Activated T-cell treated with anti-CD3 and anti-CD28 coated beads, Interleukin-2, amount 50 U/mL, for 24 hours (primary cell): ENCODE measurements at places on chromosomes 5 and 9.

DNA sequence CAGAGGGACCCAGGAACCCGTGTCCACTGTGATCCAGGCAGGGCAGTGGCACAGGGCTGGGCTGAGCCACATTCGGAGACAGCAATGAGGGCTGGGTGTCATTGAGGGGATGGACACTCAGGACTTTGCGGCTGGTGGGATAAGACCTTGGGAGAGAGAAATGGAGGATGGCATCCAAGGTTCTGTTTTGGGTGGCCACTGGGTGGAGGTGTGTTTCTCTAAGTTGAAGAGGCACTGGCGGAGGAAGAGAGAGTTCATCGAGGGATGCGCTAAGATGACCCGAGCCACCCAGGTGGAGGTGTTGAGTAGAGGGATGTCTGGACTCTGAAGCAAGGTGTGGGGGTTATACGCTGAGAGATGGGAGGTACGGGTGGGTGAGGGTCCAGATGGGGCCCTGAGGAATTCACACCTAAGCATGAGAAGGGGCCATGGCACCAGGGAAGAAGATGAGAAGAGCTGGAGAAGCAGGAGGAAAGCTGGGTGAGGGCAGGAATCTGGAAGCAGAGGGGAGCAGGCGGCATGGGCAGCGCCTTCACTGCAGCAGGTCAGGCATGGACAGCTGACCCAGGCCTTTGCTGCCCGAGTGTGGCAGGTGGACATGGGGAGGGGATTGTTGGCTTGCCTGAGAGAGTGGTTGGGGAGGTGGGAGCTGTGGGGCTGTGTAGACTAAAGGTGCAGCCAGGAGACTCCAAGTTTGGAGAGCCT is 2.5 kb upstream of the SLC25A48 start:
- DNase-seq, result no peak

GRCh38 chr9:109468927-109469326 is 29.2 kb downstream of the PTPN3 start:
- no peak for DNase-seq

DNA sequence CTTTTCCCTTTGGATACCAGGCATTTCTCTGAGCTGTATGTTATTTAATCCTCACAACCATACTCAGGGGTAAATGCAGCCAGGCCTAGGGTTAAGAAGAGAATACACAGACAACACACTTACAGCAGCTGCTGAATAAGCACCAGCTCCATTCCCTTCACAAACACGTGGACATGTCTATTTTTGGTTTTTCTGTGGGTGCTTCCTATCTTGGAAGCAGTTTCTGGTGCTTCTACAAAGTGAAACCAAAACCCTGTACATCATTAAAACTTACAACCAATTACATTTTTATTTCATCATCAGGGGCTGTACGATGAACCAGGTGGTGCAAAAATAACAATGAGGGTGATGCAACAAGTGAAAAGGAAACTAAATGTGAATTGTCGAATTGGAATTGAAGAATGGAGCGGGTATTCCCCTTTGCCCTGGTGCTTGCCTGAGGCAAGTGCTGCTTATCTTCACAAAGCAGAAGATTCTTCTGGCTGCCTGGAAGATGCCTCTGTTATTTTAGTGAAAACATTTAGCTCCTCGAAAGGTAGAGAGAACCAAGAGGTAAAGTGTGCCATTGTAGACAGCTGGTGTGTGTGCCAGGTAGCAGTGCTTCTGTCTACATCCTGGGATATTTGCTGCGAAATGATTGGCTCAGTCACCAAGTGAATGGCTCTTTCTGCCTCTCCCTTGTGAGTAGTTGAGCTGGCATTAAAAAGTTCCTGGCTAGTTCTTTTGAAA is 18.6 kb upstream of the IFNB1 start:
- peak; percentile 42 for DNase-seq

DNA sequence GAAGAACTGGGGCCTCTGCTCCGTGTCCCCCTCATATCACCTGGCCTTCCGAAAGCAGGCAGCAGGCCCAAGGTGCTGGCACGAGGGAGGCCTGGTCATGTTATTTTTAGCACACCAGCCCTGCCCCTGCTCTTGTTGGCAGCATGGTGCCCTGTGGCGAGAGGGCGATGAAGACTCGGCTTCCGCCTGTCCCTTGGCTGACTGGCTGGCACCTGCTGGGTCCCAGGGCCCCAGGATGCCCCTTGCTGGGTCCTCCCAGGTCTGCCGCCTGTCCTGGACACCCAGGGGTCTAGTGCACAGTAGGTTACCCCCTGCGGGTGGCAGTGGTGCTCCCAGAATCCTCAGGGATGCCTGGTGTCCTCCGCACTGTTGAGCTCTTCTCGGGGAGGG is 77.0 kb downstream of the RXRA start:
- DNase-seq, result no peak

DNA sequence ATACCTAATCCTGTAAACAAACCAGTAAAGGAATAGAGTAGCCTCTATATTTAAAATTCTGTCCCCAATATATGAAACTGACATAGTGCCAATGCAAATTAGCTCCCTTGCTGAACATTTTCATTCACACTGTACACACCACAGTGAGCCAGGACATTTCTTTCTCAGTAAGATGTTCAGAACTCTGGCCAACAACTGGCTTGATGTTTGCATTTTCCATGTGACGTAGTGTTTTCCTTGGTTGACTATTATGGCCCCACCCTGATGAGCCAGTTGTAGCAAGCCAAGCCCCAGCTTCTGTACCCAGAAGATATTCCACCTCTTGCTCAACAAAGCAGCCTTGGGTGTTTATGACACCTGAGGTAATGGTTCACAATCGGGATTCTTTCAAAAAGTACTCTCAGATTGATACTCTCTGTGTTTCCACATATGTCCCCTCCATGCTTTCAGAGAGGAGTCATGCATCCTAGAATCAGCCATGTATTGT is 17.7 kb upstream of the ANXA1 start:
- no peak for DNase-seq

DNA sequence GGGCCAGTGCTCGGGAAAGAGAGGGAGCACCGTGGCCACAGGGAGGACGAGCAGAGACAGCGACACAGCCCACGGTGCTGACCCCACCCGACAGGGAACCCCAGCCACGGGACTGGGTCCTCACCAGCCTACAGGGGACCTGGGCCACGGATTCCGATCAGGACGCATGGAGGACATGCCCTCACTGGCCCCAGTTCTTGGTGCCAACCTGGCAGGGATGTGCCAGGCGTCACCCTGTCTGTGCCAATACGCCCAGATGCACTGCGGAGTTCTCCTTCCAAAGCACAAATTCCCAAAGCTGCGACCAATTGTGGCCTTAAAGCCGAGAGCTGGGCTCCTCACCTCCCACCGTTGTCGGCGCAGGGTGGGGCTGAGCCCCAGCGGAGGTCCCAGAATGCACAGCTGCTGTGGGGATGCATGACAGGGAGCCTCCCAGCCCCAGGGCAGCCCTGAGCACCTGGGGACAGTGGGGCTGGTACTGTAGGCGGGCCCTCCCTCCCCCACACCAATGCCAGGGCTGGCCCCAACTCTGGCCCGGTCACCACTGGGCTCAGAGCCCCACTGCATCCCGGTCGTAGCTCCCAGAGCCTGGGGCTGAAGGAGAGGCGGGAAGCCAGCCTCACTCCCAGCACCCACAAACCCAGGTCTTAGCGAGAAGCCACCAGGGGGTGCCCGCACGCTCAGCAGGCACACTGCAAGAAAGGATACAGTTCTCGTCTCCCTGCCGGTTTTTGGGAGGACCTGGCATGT is 44.2 kb downstream of the NKD2 start:
- DNase-seq, result no peak

- DNase-seq, result no peak
Measured at GRCh38 chr9:98075332-98075805, 18.8 kb downstream of the NANS start.

- no peak for DNase-seq
Measured at GRCh38 chr5:6181147-6181729, 197.1 kb downstream of the MED10 start.

GRCh38 chr5:133249593-133249992 is 197.8 kb downstream of the HSPA4 start:
- no peak for DNase-seq

- DNase-seq, result no peak
Measured at GRCh38 chr9:3001311-3001710, 157.4 kb upstream of the PUM3 start.

DNA sequence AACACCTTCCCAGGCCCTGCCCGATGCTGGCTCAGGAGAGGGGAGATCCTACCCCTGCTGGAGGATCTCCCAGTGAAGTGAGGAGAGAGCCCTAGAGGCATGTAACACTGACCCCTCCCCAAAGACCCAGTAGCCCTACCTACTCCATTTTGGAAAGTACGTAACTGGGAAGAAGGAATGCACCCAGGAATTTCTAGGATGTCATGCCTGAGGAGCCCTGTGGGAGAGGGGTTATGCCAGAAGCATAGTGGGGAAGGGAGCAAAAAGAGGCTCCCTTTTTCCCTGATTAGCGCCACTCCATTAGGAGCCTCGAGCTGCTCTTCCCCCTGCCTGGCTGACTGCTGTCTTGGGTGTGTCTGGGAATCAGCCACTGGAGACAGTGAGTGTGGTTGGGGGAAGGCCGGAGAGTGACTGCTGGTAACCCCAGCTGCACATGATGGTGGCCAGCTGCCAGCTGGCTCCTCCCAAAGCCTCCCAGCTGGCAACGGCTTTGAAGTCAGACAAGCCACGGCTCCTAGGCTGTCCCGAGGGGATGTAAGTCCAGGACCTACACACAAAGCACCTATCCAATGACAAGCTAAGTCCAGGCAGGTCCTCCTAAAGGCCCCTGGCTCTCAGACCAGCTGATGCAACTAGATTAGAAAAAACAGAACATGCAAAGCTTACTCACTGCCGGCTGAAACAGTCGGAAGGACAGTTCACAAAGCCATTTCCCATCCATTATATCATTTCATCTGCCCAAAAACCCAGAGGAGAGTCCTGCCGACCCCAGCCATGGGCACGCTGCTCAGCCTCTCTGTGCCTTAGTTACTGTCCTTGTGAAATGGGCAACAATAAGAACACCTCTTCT is 136.5 kb upstream of the ABCA1 start:
- no peak for DNase-seq

GRCh38 chr9:5352637-5353248 is 13.1 kb upstream of the RLN1 start:
- DNase-seq, result no peak

DNA sequence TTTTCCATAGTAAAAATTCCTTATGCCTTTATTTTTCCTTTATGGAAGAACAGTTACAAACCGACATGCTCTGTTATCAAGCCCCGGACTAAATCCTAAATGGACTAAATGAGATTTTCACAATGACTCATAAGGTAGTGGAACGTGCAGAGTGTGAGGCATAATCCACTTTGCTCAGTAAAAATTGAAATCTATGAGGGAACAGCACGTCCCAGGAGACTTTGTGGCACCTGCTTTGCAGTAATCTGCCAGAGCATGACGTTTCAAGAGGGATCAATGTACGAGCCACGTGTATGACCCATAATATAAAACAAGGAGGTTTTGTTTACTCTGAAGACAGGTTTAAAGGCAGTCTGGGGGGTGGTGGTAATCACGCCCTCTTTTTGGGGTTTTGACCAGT is 83.8 kb upstream of the GNA14 start:
- no peak for DNase-seq

DNA sequence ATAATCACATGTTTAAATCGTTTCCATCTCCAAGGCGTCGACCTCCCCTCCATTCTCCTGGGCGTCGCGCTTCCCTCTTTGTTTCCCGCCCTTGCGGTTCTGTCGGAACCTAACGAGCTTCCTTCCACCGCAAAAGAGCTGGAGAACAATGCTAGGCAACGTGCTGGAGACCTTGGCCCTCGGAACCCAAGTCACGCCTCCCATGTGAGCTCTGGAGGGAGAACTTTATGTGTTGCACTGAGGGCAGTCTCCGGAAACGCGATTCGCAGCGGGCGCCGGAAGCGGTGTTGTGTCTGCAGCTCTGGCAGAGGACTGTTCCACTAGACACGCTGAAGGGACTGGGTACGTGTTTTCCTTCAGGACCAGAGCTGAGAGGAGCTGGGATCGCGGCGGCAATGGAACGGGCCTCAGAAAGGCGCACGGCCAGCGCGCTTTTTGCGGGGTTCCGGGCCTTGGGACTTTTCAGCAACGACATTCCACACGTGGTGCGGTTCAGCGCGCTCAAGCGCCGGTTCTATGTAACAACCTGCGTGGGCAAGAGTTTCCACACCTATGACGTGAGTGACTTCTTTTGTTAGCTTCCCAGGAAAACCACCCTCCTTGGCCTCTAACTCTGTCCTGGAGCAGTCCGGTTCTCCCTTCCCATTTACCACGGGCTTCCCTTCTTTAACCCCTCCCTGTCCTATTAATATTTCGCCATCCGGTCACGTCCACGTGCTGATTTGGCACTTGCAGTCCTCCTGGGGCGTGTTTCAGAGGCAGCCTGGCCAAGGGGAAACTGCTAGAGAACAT is at the start of gene WDR36:
Gene WDR36, plus strand, starts transcription at position 287 of the 792 bp plus-strand sequence. Its CDS starts 109 bp downstream, at position 396.
- DNase-seq, result peak; percentile 95

DNA sequence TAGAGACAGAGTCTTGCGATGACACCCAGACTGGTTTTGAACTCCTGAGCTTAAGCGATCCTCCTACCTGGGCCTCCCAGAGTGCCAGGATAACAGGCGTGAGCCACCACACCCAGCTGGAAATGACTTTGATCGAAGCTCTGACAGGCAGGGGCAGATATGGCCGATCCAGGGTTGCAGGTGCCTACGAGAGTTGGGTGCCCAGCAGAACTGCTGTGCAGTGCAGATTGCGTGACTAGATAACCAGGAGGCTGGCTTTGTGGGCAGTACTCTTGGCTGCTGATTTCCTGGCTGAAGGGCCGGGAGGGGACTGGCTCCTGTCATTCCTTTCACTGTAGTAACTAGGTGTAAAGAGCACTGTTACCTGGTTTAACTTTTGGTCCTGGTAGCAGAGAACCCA is 11.8 kb downstream of the TBC1D13 start:
- DNase-seq, result no peak

GRCh38 chr9:121529237-121529987 is 29.8 kb upstream of the GGTA1 start:
- DNase-seq, result no peak

DNA sequence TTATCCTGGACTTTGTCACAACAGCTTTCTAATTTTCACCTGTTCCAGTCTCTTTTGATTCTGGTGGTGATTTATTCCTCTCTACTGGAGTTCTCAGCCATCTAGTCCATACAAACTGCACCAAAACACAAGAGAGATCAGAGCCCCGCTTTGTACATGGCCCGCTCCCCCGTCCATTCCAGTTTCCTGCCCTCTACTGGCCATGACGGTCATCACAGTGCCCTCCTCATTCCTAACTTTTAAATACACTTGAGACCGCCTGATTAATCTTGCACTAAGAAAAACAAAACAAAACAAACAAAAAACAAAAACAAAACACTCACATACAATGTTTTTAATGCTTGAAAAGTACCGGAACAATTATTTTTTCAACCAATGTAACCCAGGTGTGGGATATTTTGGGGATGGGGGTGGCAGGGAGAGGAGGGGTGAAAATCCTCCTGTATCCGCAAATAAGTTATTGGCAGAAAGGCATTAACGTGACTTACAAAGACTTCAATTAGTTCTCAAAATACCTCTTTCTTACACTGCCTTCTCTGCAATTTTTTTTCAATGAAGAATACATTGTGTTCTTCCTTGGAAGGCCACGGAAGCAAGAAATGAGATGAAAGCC is 84.8 kb upstream of the PAM start:
- DNase-seq, result no peak

DNA sequence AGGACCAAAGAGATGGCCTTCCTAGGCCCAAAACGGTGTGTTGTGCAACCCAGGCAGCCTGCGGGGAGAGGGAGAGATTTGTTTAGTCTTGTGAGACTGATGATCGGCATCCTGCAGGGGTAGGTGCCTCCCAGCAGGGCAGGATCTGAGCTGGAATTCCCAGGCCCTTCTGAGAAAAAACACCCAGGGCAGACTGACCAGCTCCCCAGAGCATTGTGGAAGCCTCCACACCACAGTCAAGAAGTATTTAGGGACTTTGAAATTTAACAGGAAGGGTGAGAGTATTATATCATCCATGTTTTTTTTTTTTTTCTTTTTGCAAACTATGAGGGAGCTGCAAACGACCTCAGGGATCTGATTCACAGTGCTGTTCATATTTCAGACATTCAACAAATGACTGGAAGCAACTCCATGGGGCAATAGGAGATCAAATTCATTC is 104.5 kb upstream of the LHFPL2 start:
- DNase-seq, result no peak
